ENCODE measurements at places on chromosomes 7 and 10.

DNA sequence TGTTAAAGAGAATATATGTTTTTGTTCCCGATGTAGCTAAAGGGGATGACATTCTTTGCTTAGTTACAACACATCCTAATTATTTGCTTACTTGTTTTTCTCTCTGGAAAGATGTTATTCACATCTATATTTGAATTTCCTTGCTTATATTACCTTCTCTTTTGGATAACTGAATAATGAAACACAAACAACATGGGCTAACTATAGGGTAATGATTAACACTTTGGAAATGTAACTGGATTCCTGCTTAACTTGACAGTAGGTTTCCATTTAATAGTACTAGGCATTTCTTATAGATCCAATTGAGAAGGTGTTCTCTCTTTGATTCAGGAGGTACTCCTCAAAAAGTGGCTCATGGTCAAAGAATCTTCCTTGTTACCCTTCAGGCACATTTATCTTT lies 141.1 kb downstream of the CCSER2 start:
- DNase-seq: no peak

- no peak for DNase-seq
These were observed 688 bp upstream of the FOXL3 start for GRCh38 chr7:289209-289755.

GRCh38 chr10:2342206-2342605 lies 604.9 kb upstream of the ADARB2 start:
- no peak for DNase-seq

DNA sequence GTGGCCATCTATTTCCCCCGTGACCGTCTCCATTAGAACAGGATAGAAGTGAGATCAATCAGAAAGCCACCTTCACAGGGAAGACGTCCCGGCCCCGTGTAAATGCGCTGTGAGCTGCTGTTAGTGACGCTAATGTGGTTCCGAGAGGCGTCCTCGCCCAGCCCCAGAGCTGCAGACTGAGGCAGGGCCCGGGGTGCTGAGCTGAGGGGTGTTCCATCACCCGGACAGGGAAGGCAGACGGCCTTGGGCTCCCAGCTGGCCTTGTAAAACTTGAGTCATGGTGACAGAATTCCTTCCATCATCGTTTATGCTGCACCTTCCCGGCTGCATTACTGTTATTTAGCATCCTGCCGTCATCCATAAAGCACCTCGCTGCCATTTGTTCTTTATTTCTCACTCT lies 195.3 kb upstream of the CTBP2 start:
- no peak for DNase-seq

DNA sequence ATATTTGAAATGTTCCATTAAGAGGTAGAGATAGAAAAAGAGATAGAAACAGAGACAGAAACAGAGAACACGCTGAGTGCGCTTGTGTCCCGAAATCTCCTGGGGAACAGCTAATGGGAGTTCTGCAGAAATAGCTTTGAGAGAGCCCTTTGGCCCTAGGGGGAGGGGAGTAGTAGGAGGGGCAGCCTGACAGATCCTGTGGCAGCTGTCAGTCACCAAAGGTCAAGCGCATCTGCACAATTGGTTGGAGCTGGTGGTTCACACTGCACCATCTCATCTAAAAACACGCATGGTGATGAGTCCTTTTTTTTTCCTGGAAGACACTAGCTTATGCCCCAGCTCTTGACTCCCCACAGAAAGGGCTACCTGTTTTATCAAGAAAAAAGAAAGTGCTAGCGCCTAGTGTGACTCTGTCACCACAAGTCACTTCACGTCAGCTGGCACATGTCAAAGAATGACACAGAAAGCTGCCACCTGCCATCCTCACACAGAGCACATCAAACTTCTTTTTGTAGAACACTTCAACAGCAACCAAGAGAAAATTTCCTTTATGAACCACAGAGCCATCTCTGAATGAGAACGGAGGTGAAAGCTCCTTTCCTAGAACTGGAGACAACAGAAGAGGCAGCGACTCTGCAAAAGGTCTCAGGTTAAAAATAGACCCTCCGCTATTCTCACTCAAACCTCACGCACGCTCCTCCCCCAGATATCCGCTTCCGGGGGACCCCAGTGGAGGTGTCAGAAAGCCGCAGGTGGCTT lies 125.7 kb downstream of the GFRA1 start:
- no peak for DNase-seq

DNA sequence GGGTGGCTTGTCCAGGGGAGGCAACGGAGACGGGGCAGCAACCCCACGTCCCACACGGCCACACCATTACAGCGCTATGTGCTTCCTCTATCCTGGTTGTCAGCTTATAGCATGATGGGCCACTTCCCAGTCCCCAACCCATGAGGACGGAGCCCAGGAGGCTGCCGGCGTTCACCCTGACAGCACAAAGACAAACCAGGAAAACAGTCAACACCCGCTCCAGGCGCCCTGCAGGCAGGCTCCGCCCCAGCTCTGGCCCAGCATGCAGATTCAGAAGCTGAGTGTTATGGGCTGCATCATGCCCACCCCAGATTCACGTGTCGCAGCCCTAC lies 14.8 kb downstream of the WDR86 start:
- DNase-seq: no peak

DNA sequence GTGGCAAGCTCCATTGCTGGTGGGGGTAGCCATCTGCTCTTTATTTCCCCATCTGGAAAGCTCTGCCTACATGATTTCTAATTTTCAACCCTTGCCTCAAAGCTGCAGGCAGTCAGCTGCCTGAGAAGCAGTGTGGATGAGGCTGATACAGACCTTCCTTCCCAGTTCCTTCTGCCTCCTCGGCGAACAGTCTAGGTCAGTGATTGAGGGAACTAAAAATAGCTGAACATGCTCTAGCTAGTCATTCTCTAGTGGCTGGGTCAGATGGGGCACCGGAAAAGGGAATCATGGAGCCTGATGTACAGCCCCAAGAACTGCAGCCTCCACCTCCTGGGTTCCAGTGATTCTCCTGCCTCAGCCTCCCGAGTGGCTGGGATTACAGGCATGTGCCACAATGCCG lies 48.7 kb downstream of the NAMPT start:
- DNase-seq: no peak

GRCh38 chr7:115888981-115889668 lies 141.4 kb downstream of the TFEC start:
- DNase-seq: no peak

- no peak for DNase-seq
These were observed 24.3 kb upstream of the TRIM56 start for GRCh38 chr7:101060992-101061391.

DNA sequence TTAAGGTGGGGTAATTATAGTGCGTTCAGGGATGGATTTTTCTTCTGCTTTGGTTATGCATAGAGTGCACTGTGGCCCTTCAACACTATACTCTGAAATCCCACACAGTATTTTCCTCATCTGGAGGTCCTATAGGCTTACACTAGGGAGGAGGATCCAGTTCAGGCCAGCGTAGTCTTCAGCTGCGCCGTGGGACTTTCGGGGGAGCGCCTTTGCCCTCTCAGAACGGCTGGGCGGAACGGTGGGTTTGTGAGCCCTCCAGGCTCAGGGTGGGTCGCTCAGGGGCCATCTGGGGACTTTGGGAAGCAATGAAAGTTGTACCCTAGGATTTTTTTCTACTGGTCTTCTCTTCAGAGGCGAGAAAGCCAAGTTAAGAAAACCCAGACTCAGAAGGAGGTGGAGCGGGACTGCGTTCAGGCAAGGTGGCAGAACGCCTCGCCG lies 652 bp upstream of the VPS26A start:
- no peak for DNase-seq

DNA sequence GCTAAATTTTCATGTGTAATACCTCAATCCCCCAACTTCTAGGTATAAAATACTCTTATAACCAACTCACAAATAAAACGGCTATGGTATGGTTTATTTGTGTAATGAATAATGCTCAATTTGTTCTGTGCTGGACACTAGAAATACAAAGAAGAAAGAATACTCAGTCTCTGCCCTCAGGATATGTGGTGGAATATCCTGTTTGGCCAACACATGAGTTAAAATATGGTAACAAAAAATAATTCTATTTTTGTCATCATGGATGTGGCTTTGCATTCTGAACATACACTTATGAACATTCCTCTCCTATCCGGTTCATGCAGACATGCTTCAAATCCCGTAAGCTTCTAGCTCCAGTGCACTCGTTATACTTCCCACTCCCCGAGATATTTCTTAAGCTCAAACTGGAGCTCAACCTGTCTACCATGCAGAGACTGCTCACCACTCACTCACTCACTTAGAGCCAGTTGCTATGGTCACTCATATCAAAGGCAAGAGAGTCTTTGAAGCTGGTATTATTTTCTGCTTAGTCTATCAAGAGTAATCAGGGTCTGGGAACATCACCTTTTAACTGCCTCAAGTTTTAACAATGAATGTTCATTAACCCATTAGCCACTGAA lies 53.8 kb upstream of the SLC16A12 start:
- DNase-seq: no peak

GRCh38 chr7:48183965-48184364 lies 12.7 kb downstream of the ABCA13 start:
- no peak for DNase-seq

DNA sequence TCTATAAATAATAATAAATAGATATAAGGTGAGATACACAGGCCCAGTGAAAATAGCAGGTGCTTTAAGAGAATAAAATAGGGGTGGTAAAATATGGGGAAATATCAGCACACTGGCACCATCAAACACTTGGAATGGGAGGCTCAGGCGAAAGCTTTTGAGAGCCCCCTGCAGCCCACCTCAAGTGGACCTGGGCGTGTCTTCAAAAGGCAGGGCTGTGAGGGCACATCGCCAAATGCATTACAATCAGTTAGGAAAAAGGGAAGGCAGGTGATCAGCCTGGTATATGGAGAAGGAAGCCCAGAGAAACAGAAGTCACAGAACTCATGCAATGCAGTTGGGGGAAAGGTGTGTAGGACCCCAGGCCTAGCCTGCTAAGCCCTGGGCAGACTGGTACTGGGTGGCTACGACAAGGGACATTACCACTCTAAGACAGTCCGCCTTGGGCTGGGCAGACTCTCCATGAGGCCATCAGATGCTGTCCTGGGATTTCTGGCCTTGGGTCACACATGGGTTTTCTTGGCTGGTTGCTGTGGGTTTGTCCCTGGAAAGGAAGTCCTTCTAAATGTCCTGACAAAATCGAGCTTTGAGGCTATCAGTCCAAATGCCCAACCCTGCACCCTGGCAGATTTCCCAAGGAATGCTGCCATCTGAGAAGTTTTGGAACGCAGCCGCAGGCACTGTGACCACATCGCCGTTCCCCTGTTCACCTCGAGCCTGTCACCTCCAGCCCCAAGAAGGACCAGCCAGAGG lies 330.6 kb downstream of the GRID1 start:
- DNase-seq: no peak

- no peak for DNase-seq
These were observed 38.8 kb downstream of the SLC29A3 start for GRCh38 chr10:71357792-71358265.

DNA sequence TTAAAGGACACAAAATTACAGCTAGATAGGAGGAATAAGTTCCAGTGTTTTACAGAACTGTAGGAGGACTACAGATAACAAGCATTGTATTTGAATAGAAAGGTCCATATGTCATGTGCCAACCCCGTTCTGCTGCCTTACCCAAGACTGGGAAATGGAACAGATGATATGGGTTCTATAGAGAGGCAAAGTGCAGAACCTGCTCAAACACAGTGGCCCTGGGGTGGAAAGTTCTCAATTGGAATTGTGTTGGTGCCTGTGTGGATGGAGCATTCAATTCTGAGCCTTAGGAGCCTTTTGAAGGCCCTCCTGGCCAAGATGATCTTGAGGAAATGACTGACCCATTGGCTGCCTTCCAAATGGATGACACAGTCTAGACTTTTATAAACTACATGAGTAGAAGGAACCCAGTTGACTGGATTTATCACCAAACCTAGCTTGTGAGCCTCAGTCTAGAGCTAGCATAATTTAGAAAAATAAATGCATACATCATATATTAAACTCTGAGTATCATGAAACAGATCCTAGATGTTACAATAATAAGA lies 4.1 kb upstream of the PRSS1 start:
- no peak for DNase-seq

DNA sequence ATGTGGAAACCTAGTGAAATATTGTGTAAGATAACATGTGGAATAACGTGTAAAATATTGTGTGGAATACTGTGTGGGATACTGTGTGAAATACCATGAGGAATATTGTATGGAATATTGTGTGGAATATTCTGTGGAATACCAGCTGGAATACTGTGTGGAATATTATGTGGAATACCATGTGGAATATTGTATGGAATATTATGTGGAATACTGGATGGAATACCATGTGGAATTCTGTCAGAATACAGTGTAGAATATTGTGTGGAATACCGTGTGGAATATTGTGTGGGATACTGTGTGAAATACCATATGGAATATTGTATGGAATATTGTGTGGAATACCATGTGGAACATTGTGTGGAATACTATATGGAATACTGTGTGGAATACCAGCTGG lies 134.6 kb upstream of the CHST15 start:
- DNase-seq: no peak

DNA sequence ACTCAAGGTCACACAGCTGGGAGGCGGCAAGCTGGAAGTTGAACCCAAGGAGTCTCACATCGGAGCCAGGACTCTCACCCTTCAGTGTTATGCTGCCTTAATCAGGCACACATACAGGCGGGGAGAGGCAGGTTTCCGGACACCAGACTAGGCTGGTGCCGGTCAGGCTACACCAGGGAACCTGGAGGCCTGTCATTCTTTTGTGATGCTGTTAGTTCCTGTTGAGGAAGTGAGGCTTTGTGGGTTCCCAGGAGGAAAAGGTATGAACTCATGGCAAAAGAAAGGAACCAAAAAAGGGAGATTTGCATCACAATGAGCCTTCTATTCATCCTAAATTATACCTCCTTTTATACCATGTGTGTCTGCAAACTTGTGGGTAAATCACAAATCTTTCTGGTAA lies 103.8 kb downstream of the TCF7L2 start:
- DNase-seq: no peak

DNA sequence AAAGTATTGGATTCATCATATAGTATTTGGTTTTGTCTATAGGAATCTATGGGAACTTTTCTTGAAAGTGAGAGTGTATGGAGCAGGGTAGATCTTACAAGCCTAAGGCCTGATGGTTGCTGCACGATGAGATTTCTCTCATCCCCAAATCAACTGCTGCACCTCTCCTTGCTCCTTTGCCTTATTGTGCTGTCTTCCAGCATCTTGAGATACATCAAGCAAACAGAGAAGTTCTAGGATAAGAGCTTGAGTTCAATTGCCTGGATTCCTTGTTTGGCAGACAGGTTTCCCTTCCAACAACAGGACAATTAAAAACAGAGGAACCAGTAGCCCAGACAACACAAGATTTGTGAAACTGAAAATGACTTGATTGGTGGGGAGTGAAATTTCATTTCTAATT lies 56.6 kb downstream of the CPED1 start:
- DNase-seq: no peak

DNA sequence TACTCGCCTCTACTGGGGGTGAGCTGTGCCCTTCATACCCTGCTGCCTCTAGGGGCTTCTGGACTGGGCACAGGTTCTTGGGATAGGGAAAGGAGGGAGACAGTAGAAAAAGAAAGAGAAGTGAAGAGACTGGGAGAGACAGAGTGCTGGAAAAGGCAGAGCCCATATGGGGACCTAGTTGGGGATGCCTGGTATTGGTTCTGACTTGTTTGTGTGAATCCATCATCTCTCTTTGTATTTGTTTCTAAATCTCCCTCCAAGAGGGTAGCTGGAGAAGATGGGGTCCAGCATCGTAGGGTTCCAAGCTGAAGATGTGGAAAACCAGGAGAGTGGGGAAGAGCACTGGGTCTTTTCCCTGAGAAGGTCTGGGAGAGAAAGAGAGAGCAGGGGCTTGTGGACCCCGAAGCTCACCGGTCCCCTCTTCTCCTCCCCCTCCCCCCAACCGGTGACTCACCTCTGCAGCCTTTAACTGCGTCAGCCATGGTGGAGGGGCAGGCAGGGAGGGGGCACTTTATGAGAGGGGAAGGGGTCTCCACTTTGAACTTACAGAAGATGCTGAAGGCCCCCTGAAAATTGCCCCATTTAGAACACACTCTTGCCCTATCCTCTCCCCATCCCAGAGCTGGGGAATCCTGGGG lies 3.2 kb upstream of the VGF start:
- DNase-seq: no peak

Data from activated CD8-positive, alpha-beta memory T cell treated with anti-CD3 and anti-CD28 coated beads for 1 hour (primary cell).